ENCODE measurements at places on chromosomes 16 and 17. TPM values are rescaled to one million over a fixed set of nuclear protein-coding genes. Genes with fewer than 3 reads are reported as not detected.

DNA sequence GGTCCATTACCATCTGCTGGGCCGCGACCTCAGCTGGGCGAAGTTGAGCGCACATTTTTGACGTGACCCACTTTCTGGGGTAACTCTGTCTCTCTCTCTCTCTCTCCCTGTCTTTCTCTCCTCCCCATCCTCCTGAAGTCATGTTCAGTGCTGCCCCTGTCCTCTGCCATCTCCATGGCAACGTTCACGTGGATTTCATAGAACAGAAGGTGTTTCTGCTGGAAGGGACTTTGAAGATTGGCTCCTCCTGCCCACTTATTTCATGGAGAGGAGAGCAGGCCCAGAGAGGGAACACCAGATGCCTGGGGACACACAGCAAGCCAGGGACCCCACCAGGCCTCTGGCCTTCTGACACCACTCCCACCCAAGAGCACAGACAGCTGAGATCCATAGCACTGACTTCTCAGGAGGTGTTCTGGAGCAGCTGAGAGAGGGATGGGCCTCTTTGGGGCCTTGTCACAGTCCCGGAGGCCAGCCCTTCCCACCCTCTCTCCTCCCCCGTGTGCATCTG lies 4.2 kb upstream of the CCNF start:
- DNase-seq: no peak

DNA sequence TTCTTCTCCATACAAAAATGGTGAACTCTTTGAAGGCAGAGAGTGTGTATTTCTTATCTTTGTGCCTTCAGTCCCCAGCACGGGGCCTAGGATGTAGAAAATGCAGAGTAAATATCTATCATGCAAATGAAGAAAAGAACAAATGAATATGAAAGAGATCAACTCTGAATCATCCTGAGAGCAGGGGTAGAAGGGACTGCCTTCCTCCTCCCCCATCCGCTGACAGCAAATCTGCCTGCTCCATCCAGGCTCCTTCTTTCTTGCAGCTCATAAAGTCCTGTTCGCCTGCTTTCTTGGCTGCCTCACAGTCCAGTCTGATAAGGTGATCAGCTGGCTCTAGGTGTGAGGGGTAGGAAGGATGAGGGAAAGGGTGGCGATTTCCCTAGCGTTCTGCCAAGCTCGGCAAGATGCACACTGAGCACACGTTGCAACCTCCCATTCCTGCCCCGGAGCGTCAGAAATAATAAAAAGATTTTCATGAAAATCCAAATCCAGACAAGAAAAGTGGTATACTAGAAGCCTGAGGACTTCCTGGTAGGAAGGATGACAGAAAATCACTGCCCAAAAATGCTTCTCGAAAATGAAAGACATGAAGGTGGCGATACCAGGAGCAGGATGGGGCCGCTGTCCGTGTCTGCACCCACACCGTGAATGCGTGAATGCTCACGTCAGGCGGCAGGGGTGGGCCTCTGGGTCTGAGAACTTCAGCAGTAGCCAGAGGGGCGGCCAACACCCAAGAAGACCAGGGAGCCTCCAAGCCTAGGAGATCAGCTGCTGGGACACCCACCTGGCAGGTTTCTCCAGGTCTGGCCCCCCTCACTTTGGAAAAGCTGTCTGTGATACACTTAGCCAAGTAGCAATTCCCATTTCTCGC lies 67.1 kb downstream of the VPS53 start:
- no peak for DNase-seq

DNA sequence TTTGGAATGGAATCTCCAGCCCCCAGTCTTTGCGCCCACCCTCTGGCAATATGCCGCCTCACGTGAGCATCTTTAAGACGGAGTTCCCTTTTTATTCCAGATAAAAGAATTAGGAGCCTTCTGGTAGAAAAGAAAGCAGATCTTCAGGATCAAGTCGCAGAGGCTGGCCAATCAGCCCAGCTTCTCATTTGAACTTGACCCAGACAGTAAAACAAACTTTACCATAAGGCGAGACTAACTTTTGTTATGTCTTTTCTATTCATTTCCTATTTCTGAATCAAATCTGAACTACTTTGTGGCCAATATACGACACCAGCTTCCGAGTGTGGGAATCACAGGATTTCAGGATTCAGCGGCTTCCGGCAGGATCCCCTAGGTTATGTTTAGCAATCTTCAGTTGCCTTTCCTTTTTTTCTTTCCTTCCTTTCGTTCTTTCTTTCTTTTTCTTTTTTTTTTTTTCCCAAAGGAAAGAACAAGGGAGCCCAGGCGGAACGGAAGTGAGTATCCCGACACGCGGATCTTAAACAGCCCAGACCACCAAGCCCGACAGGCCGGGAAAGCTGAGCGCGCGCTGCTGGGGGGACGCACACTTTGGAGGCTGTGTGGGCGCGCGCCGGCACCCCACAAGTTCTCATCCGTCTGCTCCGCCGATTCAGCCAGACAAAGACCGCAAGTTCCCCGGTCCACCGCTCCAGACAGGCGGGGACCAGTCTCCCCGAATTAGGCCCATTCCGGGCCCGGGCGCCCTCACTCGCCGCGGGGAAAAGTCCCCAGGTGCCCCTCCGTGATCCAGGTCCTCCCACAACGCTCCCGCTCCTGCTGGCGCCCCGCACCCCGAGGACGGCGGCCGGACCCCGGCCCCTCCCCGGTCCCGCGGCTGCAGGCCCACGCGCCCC lies 633 bp downstream of the TBC1D16 start:
- DNase-seq: peak; percentile 32

C17orf113 gene
- 0.60 TPM for total RNA-seq

GNG13 gene
- total RNA-seq: not detected

DNA sequence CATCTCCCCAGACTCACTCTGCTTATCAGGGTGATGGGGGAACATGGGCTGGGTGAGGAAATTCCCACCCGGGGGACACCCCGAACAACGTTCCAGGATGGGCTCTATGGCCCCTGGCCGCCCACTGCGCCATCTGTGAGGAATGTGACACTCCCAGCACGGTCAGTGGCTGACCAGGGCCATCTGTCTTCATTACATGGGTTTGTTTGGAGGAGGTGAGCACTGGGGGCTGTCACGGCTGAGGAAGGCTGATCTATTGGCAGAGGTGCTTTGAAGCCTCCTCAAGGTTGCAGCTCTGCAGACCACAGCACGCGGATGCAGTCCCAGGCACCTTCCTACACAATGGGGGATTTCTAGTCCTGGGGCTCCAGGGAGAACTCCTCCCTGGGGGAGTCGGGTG lies 214.1 kb upstream of the FOXF1 start:
- DNase-seq: no peak

- DNase-seq: no peak
These were observed 41.3 kb downstream of the USP31 start for GRCh38 chr16:23107936-23108335.

DNA sequence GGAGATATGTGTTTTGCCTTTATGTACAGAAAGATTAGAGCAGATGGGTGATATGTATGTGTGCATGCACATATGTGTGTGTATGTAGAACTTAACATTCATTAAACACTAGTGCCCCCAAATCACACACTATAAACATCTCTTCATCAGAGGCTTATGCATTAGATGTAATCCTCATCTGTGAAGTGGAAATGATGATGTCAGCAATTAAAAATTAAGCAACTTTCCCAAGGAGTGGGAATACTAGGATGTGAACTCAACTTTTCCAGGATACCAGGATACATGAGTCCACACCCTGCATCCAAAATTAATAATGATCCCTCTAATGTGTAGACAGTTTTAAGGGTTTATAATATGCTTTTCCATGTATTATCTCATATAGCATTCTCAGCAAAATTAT lies 127.7 kb upstream of the ADAMTS18 start:
- DNase-seq: no peak

GRCh38 chr16:73365016-73365551 lies 317.2 kb upstream of the ZFHX3 start:
- DNase-seq: peak; percentile 30
